ENCODE measurements at places on chromosomes 4 and X.
A peak's percentile ranks its signal among the peaks of the same experiment; 100 is the strongest.

DNA sequence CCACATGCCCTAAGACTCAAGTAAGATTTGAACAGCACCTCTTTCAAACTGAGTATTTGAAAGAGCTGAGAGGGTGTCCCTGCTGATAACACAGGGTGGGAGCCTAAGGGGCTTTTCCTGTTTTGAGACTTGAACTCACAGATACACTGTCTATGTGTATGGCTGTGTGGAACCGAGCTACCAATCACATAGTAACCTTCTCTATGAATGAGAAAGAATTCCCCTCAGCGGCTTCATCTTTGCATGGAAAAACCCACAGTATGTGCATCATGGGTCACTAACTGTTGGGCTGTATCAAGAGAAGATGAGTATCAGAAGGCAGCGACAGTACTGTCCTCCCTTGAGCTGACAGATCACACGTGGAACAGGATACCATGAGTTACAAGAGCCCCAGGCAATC, 336.3 kb downstream of the AFF2 start:
- DNase-seq: no peak

DNA sequence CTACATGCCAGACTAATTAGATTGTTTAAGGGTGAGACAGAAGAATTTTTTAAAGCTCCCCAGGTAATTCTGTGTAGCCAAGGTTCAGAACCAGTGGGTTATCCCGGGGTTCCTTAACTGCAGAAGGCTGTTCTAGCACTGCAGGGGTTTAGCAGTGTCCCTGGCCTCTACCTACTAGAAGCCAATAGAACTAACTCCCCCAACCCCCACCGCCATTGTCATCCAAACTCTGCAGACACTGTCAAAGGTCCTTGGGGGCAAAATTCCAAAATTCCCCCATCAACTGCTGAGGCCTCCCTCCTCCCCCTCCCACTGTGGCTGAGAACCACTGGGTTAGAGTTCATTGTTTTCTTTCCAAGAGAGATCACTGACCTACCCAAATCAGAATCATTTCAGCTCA, 66.4 kb downstream of the MOSPD2 start:
- DNase-seq: no peak

- no peak for DNase-seq
Measured at GRCh38 chrX:63424063-63424462, 72.9 kb upstream of the SPIN4 start.

GRCh38 chrX:41781500-41781899, 57.5 kb downstream of the GPR82 start:
- peak; percentile 12 for DNase-seq

DNA sequence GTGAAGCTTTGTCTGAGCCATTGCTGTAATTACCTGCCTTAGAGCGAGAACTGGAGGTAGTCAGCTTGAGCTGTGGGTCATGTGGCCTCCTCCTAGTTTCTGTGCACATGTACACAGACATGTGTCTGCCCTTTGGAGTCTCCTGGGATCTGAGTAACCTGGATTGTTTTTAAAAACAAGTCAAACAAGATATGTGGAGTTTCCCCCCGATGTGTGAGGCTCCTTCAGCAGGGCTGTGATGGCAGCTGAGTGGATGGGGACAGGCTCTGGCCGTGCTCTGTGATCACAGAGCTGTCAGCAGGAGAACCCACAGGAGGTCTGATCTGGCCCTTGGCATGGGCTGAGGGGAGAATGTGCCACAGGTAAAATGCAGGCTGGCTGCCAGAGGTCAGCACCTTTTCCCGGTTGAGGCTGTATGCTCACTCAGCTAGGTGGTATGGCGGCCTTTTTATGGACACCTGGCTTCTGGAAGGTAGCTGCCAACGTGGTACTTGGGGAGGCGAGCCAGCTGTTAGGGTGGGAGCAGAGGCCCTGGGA, 38.4 kb downstream of the NOP14 start:
- DNase-seq: no peak

GRCh38 chrX:66015152-66015831, 24.6 kb downstream of the VSIG4 start:
- DNase-seq: peak; percentile 91

- no peak for DNase-seq
Measured at GRCh38 chr4:176198316-176198903, 3.0 kb upstream of the SPATA4 start.

GRCh38 chr4:60133375-60133774, 1066.8 kb upstream of the ADGRL3 start:
- DNase-seq: no peak

DNA sequence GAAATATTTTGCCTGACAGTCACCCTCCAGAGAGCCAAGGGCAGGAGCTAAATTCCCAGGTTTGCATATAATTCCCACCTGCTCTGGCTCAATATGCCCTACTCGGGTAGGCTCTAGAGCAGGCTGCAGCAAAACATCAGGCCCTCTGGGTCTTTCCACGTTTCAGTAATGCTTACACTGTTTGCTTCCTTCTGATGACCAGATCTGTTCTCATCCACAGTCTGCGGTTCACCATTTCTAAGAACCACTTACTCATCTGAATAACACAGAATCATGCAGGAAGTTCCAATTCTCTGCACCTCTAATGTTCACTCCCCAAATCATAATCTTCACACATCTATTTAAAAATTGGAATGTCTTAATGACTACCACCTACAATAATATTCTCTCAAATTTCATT, 141.4 kb downstream of the PPP3CA start:
- peak; percentile 71 for DNase-seq

DNA sequence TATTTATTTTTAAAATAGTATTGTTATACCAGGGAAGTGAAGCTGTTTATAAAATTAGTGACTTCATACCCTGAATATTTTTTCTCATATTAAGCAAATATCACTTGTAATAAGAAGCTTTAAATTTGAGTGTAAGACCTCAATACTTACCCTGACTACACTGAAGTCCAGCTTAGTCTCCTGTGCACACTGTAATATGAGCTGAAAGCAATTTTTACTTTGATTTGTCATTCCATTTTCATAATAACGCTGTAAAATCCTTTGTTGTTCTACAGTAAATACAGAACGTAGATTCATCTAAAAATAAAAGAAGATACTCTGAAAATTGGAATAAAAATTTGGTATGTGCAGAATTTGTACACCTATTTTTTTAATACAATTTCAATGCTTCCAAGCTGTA, 27.2 kb downstream of the HDX start:
- no peak for DNase-seq

DNA sequence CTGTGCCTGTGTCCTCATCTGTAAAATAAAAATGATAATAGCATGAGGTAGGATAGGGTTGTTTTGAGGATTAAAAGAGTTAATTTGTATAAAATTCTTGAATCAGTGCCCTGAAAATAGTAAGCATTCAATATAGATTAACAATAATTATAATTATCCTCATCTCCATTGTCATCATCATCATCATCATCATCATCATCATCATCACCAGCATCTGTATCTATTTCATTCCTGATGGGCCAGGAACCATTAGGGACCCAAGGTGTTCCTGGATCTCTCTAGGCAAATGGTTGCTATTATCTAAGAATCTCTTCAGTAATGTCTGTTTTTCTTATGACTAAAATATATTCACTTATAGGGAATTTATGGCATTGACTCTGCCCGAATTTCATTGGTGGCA, 31.6 kb downstream of the RASSF6 start:
- no peak for DNase-seq

Measured in suppressor macrophage (primary cell).